ENCODE measurements at places on chromosomes 6 and 20. TPM values are rescaled to one million over a fixed set of nuclear protein-coding genes. Genes with fewer than 3 reads are reported as not detected.

RWDD2A gene
- 2.4 TPM for polyA plus RNA-seq

MCCD1 gene
- polyA plus RNA-seq: not detected

PRDM13 gene
- not detected for polyA plus RNA-seq

PXMP4 gene
- 5.8 TPM for polyA plus RNA-seq

CFB gene
- polyA plus RNA-seq: 118 TPM

EXOC2 gene
- 7.4 TPM for polyA plus RNA-seq

NFATC2 gene
- 5.4 TPM for polyA plus RNA-seq

OPRL1 gene
- not detected for polyA plus RNA-seq

EFCAB8 gene
- not detected for polyA plus RNA-seq

SIRPA gene
- polyA plus RNA-seq: 12.5 TPM

ARHGAP18 gene
- polyA plus RNA-seq: 13.8 TPM

OLIG3 gene
- polyA plus RNA-seq: not detected

PLN gene
- 14.6 TPM for polyA plus RNA-seq

IP6K3 gene
- 1.1 TPM for polyA plus RNA-seq

CCM2L gene
- polyA plus RNA-seq: 2.5 TPM

DLK2 gene
- polyA plus RNA-seq: 0.64 TPM

SNAP91 gene
- 0.60 TPM for polyA plus RNA-seq

ZSCAN31 gene
- 7.8 TPM for polyA plus RNA-seq

KHDC1L gene
- not detected for polyA plus RNA-seq

OTOR gene
- polyA plus RNA-seq: not detected

HDGFL1 gene
- not detected for polyA plus RNA-seq

CALHM4 gene
- not detected for polyA plus RNA-seq

SLC25A27 gene
- 4.2 TPM for polyA plus RNA-seq

PAK5 gene
- polyA plus RNA-seq: not detected

RPS18 gene
- 5,490 TPM for polyA plus RNA-seq

GHRH gene
- polyA plus RNA-seq: not detected

MDFI gene
- polyA plus RNA-seq: 4.2 TPM

GNMT gene
- not detected for polyA plus RNA-seq

DNAJC5 gene
- polyA plus RNA-seq: 21.6 TPM
